LNCaP clone FGC (cell line): ENCODE measurements at places on chromosomes 1 and 21.

DNA sequence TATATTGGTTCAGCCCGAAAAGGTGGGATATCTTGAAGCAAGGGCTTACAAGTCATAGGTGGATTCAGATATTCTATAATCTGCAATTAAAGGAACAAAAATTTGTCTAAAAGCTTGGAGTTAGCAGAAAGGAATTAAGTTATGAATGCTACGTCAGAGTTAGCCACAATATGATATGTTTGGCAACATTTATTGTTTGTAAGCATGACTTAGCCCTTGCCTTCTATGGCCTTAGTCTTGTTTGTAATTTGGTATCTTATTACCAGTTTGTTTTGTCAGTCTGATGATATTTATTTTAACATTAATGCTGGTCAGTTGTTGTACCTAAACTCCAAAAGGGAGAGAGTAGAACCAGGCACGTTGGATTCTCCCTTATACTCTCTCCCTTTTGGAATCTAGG is 43.1 kb upstream of the SUCO start:
- DNase-seq = no peak

DNA sequence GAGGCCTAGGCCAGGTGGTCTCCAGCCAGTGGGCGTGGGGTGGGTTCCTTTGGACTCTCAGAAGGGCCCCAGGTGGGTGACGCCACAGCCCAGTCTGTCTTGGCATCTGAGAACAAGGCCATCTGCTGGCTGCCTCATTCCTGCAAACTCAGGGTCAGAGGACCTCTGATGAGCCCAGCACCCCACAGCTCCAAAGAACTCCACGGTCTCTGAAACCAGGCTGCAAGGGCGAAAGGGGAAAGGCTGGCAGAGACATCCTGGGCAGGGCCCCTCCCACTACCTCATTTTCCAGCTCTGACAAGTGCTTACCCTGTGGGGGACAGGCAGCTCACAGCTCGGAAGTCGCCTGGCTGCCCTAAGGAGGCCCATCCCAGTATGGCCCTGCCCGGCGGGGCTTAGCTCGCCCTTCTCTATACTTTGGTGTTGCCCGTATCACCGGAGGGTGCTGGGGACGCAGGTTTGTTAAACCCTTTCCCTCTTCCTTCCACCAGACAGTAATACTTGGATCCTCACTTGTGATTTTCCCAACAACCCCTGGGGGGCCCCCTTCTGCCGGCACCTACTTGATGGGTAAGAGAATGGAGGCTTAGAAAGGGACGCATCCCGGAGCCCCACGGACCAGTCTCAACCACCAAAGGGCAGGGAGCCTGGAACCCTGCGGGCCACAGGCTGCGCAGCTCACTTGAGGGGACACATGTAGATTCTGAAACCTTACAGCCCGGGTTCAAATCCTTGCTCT is 10.9 kb upstream of the EDN2 start:
- DNase-seq = no peak

DNA sequence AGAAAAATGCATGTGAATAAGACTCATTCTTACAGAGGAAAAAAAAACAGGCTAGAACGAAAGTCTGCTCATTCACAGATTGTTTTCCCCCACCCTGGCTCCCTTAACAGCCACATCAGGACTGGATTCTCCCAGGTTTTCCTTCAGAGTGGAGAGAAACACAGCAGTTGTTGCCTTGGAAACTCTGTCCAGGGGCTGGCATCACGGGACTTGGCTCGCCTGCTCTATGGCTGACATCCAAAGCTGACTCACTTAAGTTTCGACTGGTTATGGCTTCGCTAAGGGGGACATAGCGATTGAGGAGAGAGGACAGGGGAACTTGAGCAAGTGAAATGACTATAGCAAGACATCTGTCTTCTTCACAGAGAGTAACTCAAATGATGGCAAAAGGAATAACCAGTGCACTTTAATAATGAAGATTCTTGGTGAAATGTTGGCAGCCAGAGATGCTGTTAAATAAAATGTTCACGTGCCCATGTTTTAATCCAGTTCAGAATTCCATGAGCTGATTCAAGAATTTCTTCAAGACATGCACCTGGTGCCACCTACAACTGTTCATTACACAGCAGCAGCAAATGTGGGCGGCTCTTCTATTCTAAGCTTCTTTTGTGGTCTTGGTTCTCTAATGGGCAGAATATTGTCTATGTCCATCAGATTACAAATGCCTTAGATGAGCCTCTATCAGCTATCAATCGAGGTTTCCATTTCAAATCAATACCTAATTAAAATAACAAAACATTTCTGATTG is 21.8 kb downstream of the MIS18A start:
- no peak for DNase-seq

- DNase-seq = no peak
Observed at GRCh38 chr1:10588640-10589039, 113.9 kb downstream of the PEX14 start.

GRCh38 chr1:208083016-208083714 is 161.0 kb downstream of the PLXNA2 start:
- DNase-seq = no peak

DNA sequence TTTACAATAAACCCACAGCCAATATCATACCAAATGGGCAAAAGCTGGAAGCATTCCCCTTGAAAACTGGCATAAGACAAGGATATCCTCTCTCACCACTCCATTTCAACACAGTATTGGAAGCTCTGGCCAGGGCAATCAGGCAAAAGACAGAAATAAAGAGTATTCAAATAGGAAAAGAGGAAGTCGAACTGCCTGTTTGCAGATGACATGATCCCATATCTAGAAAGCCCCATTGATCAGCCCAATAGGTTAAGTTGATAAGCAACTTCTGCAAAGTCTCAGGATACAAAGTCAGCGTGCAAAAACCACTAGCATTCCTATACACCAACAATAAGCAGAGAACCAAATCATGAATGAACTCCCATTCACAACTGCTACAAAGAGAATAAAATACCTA is 235.5 kb downstream of the DPYD start:
- no peak for DNase-seq

GRCh38 chr1:41474490-41475271 is 9.8 kb downstream of the EDN2 start:
- no peak for DNase-seq

DNA sequence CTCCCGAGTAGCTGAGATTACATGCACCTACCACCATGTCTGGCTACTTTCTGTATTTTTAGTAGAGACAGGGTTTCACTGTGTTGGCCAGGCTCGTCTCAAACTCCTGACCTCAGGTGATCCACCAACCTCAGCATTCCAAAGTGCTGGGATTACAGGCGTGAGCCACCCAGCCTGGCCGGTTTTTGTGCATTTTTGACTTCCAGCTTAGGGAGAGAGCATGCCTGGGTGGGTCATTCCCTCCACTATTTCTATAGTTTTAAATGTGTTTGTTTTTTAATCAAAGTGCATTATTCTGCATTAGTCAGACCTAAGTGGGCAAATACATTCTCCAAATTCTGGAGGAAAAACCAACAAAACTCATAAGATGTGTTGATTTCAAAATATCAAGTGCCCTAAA is 207.4 kb upstream of the NRIP1 start:
- no peak for DNase-seq

GRCh38 chr1:205287767-205288559 is 33.6 kb downstream of the NUAK2 start:
- DNase-seq = no peak

GRCh38 chr1:36161641-36162531 is 5.9 kb downstream of the MAP7D1 start:
- DNase-seq = peak; percentile 65

DNA sequence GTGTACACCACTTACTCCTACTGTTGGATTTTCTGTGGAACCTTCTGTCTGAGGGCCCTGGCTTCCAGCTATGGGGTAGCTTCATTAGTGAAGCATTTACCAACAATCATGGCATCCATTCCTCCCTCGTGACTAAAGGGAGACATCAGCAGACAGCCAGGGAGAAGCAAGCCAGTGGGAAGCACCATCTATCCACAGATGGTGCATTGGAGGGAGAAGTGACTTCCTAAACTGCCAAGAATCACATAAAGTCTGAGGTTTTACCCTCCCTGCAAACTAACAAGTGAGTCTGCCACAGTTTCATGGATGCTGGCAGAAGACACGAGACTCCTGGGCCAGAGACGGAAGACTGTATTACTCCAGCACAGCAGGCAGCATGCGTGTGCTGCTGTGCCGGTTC is 31.4 kb downstream of the UMODL1 start:
- DNase-seq = no peak

DNA sequence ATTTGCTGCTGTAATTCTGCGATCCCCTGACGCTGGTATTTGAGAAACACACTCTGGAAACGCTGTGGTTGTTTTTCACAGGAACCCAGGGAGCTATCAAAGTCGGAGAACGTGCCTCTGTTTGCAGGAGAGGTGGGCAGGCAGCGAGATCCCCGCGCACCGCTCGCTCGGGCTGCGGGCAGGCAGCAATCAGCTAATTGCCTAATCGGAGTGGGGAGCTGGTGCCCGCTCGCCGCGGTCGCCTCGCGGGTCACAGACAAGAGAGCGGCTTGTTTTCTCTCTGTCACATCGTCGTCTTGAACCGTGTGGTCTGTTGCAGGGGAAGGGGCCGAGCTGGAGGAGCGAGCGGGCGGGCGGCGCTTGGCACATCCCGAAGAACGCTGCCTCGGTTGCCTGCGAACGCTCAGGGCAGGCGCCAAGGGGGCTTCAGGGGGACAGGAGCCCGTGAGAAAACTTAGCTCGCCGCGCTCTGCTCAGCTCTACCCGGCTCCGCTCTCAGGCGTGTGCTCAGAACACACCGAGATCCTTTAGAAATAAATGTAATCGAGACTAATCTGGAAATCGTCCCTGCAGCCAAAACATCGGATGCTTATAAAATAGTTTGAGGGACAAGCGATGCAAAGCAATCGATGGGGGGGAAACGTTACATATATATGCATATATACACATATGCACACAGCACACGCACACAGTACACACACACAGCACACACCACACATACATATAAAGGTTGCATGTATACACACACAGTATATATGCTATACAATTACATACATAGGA is 93.6 kb upstream of the SMYD2 start:
- no peak for DNase-seq
